Peyer's patch (tissue), 4 donors: ENCODE measurements at places on chromosomes 2 and 18. TPM values are rescaled to one million over a fixed set of nuclear protein-coding genes. Genes with fewer than 3 reads are reported as not detected.

GRHL1 gene
- total RNA-seq = 6.6 TPM

CCDC85A gene
- total RNA-seq = 1.1 TPM

DNA sequence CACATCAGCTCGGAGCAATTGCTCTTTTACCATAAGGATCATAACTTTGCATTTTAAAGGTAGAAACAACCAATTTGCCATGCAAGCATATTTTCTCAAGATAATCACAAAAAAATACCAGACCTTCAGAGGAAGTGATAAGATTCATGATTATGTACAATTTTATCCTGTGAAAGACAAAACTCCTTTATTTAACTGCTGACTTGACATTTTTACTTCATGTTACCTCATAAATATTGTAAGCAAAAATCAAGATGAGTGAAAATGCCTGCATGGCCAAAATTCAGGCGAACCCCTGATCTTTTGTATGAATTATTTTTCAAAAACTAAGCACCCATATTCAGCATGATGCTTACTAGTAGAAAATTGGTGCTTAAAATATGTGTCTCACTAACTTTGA, 246.4 kb downstream of the CD226 start:
- no peak for DNase-seq

GRCh38 chr2:197284956-197285355, 25.6 kb downstream of the ANKRD44 start:
- DNase-seq = no peak

GRCh38 chr18:29549759-29550158, 1372.8 kb upstream of the CDH2 start:
- DNase-seq = no peak

- DNase-seq = no peak
Measured at GRCh38 chr18:36572135-36572856, 256.5 kb downstream of the TPGS2 start.

GRCh38 chr2:225025917-225026571, 16.2 kb downstream of the DOCK10 start:
- DNase-seq = no peak

DNA sequence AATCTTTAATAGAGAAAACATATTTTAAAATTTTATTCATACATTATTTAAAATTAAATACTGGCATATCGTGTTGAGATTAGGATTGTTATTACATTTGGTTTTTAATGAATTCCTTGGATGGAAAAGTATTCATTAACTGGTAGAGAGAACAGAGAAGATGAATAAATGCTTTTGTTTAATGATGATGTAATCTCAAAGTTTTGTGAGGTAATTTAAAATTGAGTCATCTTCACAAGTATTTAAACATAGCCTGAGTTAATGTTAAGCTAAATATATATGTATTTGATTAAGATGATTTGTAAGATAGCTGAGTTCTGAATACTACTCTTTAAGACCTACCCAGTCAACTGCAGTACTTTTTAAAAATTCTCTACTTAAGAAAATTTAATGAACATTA, 713.4 kb upstream of the VRK2 start:
- no peak for DNase-seq

GRCh38 chr2:115083711-115084110, 641.3 kb downstream of the DPP10 start:
- DNase-seq = no peak

DNA sequence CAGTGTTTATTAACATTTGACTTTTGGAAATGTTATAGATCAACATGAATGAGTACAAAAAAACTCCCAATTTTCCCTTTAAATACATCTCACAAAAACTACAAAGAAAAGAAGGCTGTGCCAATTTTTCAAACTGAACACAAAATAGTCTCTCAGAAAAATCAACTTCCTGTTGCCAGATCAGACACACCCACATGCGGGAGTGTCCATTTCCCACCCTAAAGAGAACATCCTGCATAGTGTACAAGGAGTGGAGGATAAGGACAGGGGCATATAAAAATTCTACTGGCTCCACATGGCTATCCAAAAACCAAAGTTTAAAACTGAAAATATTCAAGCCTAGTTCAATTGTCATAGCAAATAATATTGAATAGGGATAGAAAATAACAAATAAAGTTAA, 165.3 kb downstream of the ATAD2B start:
- no peak for DNase-seq

DNA sequence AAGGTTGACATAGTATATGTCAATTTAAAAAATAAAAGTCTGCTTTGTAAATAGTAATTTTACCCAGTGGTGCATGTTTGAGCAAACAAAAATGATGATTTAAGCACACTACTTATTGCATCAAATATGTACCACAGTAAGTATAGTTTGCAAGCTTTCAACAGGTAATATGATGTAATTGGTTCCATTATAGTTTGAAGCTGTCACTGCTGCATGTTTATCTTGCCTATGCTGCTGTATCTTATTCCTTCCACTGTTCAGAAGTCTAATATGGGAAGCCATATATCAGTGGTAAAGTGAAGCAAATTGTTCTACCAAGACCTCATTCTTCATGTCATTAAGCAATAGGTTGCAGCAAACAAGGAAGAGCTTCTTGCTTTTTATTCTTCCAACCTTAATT, 78.6 kb upstream of the CSRNP3 start:
- DNase-seq = no peak

- no peak for DNase-seq
Measured at GRCh38 chr2:120367221-120367620, 21.3 kb downstream of the INHBB start.

GRCh38 chr18:78728784-78729467, 250.7 kb upstream of the SALL3 start:
- no peak for DNase-seq

DNA sequence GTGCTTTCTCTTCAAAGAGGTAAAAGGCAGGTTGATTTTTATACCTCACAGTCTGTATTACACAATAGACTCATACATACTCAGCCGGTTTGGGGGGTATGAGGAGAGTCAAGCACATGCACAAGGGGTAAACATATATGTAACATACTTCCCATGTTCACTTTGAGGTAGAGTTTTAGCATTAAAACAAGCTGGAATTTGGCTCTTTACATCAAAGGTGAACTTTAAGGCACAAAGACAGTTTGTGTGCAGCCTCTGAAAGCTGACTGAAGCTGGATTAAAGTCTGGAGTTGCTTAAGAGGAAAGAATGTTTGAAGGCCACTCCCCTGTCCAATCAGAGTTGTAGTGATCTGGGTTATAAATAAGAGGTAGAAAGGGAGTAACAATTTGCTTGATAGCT, 282.0 kb downstream of the DPP10 start:
- no peak for DNase-seq

DNA sequence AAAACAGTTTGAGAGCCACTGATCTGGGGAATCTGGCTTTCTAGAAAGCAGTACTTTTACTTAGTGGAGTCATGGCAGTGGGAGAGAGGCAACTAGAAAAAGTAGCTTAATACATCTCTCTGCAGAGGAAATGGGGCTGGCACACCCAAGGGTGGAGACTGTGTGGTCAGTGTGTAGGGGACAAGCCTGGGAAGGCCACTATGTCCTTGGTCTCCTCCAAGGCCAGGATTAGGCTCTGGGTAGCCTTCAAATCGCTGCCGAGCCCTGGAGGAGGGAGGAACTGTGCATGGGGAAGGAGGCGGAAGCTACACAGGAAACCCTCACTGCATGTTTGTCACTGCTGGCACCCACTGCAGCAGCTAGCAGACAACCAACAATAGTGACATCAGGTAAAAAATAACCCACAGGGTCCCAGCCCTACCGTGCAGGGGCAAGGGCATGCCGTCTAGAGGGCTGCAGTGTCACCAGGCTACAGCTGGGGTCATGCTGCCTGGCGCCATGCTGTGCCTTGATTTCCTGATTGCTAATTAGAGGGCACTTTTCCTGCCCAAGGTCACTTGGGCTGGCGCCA, 34.8 kb downstream of the LBH start:
- no peak for DNase-seq

DNA sequence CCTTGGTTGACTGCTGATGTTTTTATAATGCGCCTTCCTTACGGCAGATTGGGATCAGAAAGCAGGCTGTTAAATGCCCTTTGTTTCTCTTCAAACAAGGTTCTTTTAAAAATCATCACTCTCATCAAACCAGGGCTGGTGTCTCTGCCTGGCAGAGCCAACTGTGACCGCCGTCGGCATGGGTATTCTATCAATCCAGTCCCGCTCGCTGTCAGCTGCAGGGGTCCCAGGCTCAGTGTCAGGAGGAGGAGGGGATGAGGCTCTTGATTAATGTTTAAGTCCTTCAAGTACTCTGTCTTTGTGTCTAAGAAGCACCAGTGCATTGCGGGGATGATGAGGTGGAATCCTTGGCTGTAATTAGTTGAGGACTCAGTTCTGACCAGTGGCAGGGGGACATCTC, 348.1 kb downstream of the RNF144A start:
- DNase-seq = no peak
